ENCODE measurements at places on chromosomes 1 and 21.

DNA sequence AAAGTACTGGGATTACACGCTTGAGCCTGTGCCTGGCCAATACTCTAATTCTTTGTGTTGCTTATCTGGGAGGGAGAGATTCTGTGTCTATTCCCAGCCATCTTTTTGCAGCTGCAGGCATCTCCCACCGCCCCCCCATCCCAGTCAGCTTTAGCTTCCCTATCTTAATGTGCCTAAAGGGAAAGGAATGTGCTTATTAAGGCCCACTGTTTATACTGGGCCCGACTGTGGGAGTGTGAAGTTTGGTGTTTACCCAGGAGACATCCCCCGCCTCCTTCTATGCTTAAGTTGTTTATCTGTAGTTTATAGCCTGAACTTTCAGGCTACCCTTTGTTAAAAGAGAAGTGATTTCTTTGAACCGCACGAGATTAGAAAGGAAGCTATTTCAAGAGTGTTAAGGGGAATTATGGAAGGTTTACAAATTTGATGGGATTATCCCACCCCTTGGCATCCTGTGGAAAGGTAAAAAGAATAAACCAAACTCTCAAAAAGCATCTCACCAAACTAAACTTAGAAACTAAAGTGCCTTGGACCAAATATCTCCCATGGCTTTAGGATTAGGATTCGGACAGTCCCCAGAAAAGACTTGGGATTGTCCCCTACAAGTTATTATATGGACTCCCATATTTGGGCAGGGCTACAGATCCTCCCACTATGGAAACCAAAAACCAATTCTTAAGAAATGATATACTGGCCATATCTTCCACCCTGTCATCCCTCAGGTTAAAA lies 25.5 kb upstream of the ZNF496 start:
- DNase-seq: no peak

DNA sequence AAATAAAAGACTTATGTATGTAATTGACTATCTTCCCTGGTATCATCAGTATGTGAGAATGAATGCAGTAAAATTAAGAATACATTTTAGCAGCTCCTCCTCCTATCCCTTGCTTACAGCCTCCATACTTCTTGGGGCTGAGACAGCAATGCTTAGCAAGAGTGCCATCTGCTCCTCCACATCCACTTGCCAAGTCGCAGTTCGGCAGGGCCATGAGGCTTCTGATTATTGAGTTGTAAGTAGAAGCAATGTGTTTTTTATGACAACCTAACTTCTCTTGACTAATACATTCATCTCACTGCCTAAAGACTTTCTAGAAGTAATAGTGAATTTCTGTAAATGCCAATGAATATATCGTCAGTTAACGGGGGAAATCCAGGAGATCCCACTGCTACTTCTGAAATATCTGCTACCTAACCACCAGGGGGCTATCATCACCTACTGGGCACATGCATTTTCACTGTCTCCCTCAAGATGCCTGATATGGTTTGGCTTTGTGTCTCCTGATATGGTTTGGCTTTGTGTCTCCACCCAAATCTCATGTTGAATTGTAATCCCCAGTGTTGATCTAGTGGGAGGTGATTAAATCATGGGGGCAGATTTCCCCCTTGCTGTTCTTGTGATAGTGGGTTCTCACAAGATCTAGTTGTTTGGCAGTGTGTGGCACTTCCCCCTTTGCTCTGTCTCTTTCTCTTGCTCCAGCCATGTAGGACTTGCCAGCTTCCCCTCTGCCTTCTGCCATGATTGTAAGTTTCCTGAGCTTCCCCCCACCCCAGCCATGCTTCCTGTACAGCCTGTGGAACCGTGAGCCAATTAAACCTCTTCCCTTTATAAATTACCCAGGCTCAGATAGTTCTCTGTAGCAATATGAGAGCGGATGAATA lies 59.6 kb downstream of the EXTL2 start:
- DNase-seq: no peak

DNA sequence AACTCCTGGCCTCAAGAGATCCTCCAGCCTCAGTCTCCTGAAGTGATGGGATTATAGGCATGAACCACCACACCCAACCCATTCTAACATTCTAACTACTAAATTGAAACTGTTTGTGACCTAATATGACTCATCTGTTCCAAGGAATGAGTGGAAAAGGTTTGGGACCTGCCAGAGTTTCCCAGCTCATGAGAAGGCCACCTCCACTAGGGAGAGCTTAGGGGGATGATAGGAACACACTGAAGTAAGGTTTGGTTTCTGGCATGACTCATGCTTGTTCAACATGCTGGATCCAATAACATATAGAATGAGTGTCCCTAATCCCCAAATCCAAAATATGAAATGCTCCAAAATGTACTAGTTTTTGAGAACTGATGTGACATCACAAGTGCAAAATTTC lies 18.9 kb upstream of the SCAF4 start:
- DNase-seq: no peak

- DNase-seq: no peak
These were observed 28.5 kb upstream of the DR1 start for GRCh38 chr1:93317207-93317606.

GRCh38 chr1:40708750-40709099 lies 17.2 kb downstream of the NFYC start:
- DNase-seq: no peak

- no peak for DNase-seq
These were observed 3.2 kb downstream of the TFF3 start for GRCh38 chr21:42311816-42312625.

DNA sequence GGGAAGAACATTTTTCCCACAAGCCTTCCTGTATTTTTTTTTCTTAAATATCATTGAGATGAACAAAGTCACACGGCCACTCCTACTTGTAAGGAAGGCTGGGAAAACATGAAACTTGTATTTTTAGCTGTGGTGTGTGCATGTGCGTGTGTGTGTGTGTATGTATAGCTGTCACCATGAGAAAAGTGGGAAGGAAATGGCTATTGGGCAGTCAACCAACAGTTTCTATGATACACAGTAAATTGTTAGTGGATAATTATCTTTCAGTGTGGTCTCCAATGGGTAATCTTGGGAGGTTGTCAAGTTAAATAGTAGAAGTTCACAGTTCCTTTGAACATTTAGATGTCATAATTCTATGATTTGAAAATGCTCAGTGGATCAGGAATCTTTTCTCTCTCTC lies 132.7 kb upstream of the USP24 start:
- no peak for DNase-seq

- DNase-seq: no peak
These were observed 62.0 kb downstream of the NVL start for GRCh38 chr1:224267925-224268324.

DNA sequence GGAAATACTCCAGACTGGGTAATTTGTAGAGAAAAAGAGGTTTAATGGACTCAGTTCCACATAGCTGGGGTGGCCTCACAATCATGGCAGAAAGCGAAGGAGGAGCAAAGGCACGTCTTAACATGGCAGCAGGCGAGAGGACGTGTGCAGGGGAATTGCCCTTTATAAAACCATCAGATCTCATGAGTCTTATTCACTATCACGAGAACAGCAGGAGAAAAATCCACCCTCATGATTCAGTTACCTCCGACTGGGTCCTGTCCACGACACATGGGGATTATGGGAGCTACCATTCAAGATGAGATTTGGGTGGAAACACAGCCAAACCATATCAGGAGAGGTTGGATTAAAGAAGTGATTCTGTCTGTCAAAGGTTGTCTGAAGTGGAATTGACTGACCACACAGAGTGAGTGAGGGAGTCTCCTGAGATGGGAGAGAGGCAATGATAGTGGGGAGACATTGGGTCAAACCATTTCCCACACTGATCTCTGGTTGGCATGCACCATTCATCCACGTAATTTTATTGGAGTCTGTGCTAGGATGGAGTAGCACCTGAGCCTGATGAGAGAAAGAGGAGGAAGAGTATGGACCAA lies 58.3 kb upstream of the VAMP3 start:
- DNase-seq: no peak

GRCh38 chr1:244391761-244392160 lies 59.9 kb downstream of the ADSS2 start:
- no peak for DNase-seq

DNA sequence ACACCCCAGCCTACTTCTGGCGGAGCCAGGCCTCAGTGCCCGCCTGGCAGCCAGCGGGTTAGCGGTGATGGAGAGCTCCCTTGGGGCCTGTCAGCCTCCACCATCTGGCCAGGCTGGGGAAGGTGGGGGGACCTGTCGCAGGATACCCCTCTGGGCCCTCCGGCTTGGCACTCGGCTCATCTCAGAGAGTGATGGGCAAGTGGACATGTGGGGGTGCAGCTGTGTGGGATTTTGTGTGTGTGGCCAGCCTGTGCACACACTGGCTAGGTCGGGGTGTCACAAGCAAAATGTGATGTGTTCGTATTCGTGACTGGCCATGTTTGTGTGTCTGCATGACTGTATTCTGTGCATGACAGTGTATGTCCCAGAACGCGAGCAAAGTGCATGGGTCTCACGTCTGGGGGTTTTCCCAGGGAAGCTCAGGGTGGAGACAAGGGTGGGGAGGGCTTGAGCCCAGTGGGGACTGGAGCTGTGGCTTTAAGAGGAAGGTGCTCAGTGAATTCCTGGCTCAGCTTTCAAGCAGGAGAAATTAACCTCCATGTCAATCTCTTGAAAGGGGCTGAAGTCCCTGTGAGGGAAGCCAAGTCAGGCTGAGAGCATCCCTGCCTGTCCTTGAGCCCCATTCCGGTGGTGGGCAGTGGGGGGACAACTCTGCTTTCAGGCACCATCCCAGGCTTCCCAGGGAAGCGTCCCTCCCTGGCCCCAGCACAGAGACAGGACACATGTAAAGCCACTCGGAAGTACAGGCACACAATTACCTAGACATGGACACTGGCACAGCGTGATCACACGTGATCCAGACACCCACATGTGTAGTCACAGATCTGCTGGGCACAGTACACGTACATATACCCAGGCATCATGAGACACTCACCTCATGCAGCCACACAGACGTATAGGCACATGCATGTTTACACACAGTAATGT lies 21.1 kb upstream of the ADGRB2 start:
- no peak for DNase-seq

GRCh38 chr1:186207391-186208085 lies 167.5 kb downstream of the TPR start:
- no peak for DNase-seq

GRCh38 chr21:21051109-21052055 lies 53.2 kb downstream of the NCAM2 start:
- no peak for DNase-seq

GRCh38 chr1:228241259-228241658 lies 33.4 kb downstream of the OBSCN start:
- no peak for DNase-seq

GRCh38 chr1:96525657-96526557 lies 195.7 kb upstream of the PTBP2 start:
- DNase-seq: no peak

- no peak for DNase-seq
These were observed 53.2 kb downstream of the PTGS2 start for GRCh38 chr1:186627019-186627418.

Data from eye (tissue), 1 donor.